ENCODE measurements at places on chromosomes 5 and 9.

GRCh38 chr9:84694248-84694647 lies 24.7 kb downstream of the NTRK2 start:
- no peak for DNase-seq

DNA sequence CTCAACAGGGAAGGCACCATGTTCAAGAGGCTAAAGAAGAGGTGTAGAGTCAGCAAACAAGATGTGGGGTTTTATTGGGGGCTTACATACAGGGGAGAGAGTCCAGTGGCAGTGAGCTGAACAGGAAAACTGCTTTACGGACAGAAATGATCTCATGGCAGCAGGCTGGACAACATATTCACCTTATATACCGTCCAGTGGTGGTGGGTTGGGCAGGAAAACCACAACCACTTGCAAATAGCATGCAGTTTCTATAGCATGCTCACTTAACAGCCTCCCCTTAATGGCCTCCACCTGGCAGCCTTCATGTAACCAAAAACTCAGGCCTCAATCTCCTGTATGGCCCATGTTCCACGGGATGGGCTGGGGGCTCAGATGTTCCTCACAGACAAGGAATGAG lies 5.4 kb downstream of the TNFSF8 start:
- no peak for DNase-seq

DNA sequence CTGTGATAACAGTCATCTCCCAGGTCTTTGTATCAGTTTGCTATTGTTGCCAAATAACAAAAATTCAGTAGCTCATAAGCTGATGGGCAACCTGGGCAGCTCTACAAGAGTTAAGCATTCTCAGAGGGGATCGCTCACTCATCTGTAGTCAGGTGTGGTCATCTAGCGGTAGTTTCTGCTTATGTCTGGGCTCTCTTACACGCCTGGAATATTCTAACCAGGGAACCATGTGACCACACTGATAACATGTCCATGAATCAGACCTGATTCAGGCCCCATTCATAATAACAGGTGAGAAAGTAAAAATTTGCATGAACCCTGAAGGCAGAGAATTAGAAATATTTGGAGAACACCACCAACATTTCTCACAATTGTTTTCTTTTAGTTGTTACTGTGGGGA lies 576.1 kb downstream of the SLCO4C1 start:
- no peak for DNase-seq

- DNase-seq: no peak
These were observed 32.0 kb upstream of the HSD17B3 start for GRCh38 chr9:96333958-96334357.

DNA sequence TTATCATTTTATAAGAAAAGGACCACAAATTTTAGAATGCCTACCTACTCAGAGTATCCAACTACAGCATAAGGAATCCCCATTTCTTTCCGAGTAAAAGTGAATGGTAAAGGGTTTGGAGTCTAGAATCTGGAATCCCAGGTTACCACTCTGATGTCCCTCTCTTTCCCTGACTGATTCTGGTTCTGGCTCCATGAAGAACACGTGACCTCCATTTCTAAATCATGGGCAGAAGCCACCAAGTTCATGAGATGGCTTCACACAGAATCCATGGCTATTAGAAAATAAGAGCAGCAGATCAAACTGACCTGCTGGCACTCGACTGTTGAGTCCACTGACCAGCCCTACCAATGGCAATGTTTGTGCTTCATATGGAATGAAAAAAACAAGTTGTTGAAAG lies 40.7 kb downstream of the PFDN1 start:
- DNase-seq: no peak

- DNase-seq: no peak
These were observed 68.5 kb downstream of the IL31RA start for GRCh38 chr5:55919625-55920024.

GRCh38 chr9:19372567-19372966 lies 7.5 kb downstream of the RPS6 start:
- no peak for DNase-seq

- no peak for DNase-seq
These were observed 48.0 kb downstream of the RAB14 start for GRCh38 chr9:121153642-121154041.

GRCh38 chr5:121380066-121380465 lies 471.6 kb upstream of the FTMT start:
- no peak for DNase-seq

DNA sequence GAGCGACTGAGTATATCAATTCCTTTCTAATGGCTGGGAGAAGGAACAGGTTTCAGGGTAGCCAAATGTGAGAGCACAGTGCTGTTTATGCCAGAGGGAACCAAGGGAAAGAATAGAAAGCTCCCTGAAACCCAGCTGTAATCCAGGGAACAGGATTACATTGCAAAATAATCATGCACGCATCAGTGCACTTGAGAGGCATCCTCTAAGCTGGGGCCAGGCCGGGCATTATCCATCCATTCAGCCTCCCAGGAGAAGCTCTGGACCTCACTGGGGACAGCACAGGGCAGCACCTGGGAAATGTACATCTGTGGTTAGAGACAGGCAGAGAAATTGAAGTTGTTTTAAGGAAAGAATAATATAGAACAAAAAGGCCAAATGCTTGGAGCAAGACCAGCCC lies 72.7 kb downstream of the MTRR start:
- no peak for DNase-seq

DNA sequence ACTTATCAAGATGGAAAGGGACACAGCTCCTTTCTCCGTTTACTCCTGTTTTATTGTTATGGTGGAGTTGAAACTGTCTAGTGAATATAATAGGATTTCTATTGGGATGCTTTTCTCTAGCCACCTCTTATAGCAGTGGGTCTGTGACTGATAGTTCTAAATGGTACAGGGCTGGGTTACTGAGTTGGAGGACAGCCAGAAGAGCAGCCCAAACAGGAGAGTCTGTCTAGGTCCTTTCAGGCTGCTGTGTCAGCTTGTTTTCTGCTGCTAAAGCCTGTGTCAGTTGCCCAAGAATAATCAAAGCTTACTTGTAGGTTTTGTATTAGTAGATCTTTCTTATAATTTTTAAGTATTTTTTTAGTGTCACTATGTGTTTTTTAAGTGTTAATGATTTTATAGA lies 356.0 kb upstream of the SEMA6A start:
- DNase-seq: no peak

- no peak for DNase-seq
These were observed 84.2 kb downstream of the YIPF5 start for GRCh38 chr5:144086295-144086694.

DNA sequence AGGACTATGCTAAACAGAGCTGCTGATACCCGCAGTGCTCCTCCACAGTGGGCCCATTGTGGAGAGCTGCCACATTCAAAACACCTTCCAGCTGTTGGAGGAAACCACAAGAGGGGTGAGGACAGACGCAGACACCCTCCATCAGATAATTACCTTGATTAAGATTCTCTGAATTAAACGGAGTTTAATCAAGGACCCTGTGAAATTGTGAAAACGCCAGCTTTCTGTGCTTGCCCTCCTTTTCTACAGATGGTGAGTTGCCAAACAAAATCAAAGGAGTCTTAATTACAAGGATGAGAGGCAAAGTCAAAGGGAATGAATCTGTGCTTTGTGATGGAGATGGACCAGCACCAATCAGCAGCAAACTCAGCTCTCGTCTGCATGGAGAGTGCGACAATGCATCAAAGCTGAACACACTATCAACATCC lies 596.1 kb downstream of the ELAVL2 start:
- no peak for DNase-seq

DNA sequence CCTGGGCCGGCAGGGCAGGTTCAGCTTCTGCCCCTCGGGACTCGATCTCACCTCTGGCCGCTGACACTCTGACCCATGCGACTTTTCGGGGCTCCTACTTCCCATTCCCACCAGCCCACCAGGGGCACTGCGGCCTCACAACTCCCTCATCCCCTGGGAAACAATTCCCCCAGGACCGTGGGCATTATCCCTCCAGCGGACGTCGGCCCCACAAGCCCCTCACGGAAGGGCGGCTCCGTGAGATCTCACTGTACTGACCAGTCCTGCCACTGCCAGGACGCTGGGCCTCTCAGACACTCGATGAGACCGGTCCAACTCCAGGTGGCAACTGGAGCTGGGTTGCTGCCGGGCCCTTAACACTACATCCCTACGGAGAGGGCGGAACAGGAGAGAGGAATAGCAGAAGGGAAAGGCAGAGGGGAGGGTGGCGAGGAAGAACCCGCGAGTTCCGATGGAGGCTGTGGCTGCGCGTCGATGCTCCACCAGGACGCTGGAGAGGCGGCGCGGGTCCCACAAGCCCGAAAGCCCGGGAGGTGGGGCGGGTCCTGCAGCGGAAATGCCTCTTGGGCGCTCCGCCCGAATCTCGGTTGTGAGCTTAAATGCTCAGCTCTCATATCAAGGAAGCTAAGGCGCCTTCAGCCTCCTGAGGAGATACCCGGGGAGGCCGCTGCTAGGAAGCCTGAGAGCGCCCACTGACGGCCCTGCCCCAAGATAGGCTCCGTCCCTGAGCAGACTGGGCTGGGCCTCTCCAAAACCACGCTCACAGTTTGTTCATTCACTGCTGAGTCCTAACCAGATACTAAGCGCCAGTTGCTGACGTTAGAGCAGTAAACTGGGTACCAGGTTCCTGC lies 36.3 kb downstream of the VCP start:
- DNase-seq: peak; percentile 20

GRCh38 chr5:175308701-175309100 lies 135.3 kb downstream of the DRD1 start:
- DNase-seq: no peak

DNA sequence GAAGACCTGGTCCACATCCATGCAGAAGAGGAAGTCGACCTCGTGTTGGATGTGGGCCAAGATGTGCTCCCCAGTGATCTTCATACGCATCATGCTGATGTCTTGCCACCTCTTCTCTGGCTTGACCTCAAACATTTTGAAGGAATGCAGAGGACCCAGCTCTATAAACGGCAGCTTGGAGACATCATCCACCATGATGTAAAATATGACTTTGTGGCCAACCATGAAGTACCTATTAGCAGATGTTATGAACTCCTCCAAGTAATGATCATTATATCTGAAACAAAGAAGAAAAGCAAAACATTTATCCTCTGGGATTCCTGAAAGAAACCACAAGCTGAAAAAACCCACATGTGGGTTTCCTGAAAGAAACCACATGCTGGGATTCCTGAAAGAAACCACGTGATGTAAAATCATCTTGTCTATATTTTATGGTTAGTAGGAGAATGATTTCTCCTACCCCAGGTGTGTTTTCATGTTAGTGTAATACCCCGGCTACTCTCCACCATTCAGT lies 52.3 kb downstream of the GGTA1 start:
- DNase-seq: no peak
